Inflammatory macrophage treated with lipopolysaccharide for 1 hour (primary cell): ENCODE measurements at places on chromosomes 6 and 20.
A peak's percentile ranks its signal among the peaks of the same experiment; 100 is the strongest.

DNA sequence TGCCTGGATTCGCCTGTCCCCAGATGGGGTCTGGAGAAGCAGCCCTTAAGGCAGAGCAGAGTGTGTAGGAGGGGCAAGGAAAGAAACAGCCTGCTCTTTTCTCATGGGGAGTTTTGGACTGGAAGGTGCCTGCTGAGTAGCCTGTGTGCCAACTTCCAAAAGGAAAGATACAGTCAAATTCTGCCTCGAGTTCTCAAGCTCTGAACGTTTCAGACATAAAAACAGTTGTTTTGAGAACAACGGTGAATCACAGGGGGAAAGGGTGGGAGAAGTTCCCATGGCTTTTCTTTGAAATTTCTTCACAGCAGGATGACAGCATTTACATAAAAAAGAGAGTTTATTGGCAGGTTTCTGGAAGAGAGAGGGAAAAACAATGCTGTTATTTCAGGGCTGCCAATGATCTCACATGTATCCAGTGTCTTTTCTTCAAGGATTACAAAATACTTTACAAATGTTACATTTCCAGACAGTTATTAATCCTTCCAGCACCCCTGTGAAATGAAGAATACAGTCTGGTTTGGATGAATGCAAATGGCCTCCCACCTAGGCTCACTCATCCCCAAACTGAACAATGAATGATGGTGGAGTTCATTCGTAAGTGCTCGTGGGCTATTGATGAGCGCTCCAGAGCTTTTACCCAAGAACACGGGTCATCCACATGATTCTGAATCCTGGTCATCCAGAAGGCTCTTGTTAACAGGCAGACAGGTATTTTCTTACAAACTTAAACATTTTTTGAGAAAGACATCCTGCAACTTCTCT, 33.8 kb upstream of the ECI2 start:
- no peak for DNase-seq

DNA sequence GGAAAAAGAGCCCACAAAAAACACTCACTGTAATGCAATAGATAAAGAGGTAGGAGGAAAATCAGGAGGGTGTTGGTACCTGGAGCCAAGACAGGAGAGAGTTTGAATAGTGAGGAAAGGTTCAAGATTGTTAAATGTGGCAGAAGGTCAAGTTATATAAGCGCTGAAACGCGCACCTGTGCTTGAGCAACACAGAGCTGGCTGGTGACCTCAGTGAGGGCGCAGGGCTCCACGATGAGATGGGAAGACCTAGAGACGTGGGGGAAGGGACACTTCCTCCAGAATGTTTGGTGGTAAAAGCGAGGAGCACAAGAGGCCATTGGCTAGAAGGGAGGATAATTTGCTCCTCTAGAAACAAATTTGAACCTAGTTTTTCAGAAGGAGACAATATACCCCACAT, 4.2 kb upstream of the PPP1R14C start:
- no peak for DNase-seq

DNA sequence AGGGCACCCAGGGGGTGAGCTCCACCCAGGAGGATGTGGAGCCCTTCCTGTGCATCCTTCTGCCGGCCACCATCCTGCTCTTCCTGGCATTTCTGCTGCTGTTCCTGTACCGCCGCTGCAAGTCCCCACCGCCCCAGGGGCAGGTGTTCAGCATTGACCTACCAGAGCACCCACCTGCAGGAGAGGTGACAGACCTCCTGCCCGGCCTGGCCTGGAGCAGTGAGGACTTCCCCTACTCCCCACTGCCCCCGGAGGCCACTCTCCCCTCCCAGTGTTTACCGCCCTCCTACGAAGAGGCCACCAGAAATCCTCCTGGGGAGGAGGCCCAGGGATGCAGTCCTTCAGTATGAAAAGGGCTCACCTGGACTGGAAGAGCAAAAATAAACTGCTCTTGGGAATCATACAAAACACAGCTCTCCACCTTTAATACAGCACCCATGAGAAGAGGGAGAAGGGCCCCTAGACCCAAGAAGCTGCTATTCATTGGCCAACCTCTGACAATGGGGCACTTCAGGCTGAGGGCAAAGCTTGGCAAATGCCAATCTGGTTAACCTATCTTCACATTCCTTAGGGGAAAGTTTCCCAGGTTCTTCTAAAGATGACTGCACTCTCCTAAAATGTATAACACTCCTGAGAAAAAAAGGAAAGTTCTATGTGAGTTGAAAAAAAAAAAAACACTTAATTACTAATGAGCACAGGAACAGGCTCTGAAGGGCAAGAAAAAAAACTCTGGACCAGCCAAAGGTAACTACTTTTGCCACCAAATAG, 5.0 kb downstream of the SMIM28 start:
- DNase-seq: no peak

- peak; percentile 49 for DNase-seq
Observed at GRCh38 chr20:38057351-38057972, 23.9 kb downstream of the RPRD1B start.

DNA sequence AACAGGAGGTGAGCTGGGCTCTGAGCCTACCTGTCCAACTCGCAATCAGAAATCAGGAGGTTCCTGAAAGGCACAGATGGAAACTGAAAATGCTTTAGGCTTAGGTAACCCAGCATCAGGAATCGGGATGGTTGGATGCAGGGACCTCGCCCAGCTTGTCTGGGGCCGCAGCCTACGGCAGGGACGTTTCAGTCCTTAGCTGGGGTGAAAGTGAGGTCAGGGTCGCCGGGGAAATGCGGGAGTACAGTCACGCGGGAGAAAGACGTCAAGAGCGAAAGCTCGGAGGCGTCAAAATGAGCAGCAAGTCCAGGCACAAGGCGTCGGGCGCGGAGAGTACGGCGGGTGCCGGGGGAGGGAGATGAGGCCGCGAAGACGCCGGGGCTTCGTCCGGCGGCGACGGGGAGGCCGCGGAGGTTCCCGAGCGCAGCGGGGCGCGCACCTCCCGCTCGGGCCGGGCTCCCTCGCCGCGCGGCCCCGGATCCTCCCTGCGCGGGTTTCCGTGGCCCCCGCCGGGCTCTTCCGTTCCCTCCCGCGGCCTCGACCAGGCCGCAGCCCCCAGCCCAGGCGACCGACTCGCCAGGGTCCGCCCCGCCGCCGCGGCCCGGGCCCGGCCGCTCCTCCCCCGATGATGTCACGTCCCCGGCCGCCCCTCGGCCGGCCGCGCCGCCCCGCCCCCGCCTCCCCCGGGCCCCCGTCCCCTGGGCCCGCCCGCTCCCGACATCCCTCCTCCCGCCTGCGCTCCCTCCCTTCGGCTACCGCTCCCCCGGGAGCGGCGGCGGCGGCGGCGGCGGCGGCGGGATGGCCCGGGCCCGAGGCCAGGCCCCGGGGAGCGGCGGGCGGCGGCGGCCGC, at the start of gene EBF4:
Gene EBF4 (plus strand): TSS at position 745 of the 850 bp plus-strand sequence. CDS start 866 bp downstream, outside the sequence.
- no peak for DNase-seq

GRCh38 chr20:5626603-5627002, 123.6 kb upstream of the SHLD1 start:
- DNase-seq: no peak

GRCh38 chr6:113433335-113433991, 423.7 kb upstream of the MARCKS start:
- DNase-seq: peak; percentile 69

DNA sequence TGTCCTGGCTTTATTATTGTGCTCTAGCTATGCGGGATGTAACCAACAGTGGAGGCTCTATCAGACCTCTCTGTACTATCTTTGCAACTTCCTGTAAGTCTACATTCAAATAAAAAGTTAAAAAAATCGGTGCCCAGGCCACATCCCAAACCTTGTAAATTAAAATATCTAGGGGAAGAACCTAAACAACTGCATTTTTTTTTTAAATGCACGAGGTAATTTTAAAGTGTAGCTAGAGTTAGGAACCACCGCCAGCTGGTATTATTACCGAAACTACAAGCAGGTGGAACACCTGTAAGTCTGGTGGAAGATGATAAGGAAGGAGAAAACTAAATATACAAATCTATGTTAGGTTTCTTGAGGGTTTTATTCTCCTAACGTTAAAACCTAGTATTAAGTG, 34.5 kb upstream of the ID4 start:
- no peak for DNase-seq

DNA sequence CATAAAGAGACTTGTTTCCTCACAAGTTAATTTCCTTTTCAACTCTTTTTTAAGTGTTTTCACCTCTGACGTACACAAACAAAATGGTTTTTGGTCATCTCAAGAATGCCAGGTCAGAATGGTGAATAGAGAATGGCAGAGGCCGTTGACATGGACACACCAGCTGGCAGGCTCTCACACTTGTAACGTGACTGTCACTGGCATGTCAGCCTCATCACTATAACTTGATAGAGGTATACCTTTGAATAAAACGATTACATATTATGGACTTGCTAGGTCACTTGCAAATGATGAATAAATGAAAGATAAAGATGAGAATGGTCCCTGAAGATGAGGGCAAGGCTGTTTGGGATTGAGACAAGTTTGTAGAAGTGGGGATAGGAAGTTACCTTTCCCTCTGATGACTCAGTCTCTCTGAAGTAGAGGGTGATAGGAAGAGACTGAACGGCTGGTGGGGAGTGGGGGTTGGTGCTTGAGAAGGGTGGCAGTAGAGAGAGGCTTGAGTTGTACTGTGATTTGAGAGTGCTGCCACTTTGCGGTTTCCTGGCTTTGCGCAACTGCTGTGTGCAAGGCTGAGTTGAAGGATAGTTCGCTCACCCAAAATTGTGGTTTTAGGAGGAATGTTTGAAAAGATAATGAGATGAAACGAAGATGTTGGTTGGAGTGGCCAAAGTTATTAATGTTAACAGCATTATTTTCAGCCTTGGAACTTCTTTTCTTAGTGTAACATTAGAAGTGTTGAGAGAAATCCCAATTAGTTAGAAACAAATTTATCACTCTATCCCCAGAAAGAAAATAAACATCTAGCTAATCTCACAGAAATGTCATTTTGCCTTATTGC, 30.3 kb downstream of the TBPL1 start:
- DNase-seq: peak; percentile 15

DNA sequence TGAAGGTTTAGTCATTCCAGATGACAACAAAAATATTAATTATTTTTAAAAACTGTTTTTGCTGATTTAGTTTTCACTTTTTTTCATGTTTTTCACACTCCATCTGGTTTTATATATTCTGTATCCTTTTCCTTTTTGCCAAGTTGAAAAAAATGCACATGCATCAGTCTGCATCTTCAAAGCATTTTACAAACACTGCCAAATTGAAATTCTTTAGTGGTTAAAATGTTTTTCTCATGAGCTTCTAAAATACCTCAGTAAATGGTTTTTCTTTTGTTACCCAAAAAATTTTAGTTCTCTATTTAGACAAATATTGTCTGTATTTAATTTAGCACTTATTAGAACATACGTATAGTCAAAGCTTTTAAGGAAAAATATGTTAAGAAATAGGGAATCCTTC, 386.9 kb upstream of the HSF2 start:
- DNase-seq: no peak

DNA sequence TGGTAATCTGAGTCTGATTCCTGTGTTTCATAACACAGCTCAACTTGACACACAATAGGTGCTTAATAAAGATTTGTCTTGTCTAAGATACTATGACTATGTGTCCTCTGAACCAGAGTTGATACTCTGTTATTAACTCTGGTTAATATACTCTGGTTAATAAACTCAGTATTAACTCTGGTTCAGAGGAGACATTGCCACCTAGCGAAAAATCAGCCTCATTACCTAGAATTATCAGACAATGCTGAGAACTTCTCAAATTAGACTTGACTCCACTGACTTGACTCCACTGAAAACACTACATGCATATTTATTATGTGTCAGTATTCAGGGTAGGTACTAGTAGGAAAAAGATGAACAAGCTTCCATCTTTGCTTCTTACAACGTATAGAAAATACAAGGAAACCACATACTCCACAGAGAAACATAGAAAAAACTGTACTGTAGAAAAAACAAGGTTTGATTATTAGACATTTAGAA, 73.9 kb downstream of the AHI1 start:
- DNase-seq: peak; percentile 39

- DNase-seq: no peak
Observed at GRCh38 chr6:35183935-35184334, 29.8 kb upstream of the SCUBE3 start.

- no peak for DNase-seq
Observed at GRCh38 chr6:111793711-111794111, 79.5 kb downstream of the FYN start.

DNA sequence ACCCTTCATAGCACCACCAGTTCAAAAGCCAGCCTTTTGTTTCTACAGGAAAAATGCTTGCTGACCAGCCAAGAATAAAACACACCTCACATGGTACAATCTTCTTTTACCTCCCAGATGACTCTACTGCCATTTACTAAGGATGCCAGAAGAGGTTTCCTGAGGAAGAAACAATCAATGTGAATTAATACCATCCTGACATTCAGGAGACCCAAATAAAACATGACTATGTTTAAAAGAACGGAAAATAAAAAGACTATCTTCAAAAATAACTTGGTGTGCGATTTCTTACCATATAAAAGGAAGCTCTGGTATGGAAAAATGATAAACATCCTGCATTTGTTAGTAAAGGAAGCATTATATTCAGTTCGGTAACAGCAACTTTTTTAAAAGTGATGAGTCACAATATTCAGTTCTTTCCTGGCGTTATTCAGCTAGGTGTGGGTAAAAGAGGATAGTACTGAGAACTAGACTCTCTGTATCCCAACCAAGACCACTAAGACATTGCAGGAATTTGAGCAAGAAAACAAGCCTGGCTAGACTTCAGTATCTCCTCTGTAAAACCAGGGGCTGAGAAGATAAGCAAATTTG, 16.3 kb downstream of the COL21A1 start:
- DNase-seq: no peak

DNA sequence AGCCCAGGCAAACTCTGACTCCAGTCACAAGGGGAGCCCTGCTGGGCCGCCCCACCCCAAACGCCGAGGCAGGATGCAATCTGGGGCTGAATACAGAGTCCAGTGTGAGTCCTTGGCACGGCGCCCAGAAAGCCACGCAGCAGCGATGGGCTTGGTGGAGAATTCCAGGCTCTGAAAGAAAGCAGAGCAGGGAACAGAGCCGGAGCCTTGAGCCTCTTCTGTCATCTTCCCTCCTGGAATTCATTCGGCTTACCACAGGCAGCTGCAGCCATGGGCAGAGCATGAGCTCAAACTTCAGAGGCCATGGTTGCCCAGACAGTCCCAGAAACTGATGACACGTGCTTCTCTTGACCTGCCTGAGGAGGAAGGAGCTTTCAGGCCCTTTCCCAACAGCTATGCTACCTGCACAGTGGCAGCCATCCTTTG, 441.1 kb upstream of the JARID2 start:
- no peak for DNase-seq

DNA sequence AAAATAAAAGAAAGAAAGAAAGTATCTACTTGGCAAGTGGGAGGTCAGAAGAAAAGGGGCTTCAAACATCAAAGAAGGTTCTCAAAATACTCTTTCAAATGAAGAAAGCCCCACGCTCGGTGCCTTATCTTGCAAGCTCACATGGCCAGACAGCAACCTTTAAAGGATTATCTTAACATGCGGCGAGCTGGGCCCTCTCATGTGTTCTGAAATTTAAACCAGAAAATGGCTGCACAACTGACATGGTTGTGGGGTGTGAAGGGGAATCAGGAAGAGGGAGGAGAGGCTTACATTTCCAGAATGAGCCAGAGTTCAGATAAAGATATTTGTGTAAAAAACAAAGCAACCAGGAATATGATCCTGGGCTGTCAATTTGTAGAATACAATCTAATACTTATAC, 363.1 kb downstream of the PRKN start:
- DNase-seq: no peak

GRCh38 chr20:57675773-57676172, 34.0 kb downstream of the PMEPA1 start:
- DNase-seq: no peak
